ENCODE measurements at places on chromosomes 3 and 15.

GRCh38 chr3:182519569-182519968, 273.7 kb upstream of the ATP11B start:
- no peak for DNase-seq

- DNase-seq = no peak
These were observed 10.5 kb upstream of the SH3GL3 start for GRCh38 chr15:83436513-83437158.

DNA sequence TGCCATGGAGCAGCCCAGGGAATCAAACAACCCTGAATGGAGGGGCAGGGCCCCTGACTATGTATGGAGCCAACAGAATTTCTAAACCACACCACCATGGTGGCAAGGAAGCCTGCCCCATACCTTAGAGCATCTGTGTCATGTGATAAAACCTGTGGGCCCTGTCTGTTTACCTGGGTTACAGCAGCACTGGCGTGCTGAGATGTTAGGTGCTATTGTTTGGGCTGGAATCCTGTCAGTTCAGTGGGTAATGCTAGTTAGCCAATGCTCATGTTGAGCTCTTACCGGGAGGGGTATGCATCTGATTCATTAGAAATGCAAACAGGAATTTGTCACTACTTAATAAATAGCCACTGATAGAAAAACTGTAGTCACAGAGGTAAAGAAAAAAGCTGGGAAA, 63.5 kb upstream of the ETV5 start:
- DNase-seq = no peak

DNA sequence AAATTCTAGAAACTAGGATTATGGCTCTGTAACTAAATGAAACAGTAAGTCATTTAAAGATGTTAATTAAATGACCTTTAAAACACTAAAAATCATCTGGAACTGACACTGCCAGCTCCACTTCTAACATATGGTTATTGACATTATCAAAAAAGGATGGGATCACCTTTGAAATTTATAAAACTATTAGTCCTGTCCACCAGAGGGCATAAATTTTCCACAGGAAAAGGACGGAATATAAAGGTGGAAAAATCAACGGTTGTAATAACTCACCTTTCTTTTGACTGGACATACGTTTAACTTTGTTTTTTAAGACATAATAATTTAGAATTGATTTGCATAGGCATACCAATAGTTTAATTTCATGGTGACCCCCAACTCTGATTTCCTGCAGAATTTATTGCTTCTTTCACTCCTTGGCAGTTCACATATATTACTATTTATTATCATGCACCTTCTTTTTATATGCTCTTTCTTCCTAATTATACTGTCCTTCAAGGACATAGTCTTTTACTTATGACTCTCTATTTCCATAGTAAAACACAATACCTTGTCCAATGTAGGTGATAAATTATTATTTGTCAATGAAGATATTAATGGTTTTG, 345.7 kb downstream of the CADM2 start:
- DNase-seq = no peak

- no peak for DNase-seq
These were observed 116.2 kb upstream of the SLCO3A1 start for GRCh38 chr15:91737151-91737818.

- DNase-seq = no peak
These were observed 16.8 kb upstream of the SMAD3 start for GRCh38 chr15:67048281-67049279.

- DNase-seq = no peak
These were observed 18.4 kb downstream of the GYG1 start for GRCh38 chr3:149009732-149010131.

DNA sequence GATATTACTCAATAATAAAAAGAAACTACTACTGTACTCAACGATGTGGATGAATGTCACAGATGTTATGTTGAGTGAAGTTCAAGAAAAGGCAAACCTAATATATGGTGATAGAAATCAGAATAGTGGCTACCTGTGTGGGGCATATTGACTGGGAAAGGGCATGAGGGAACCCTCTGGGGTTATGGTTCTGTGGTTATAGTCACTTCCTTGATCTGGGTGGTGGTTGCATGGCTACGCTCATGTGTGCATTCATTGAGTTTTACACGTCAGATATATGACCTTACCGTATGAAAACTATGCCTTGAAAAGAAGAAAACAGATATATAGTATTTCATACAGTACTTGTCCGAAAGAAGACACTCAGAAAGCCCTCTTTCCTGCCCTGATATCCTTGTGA, 331.0 kb upstream of the LRRFIP2 start:
- no peak for DNase-seq

- no peak for DNase-seq
These were observed 148.6 kb downstream of the SHQ1 start for GRCh38 chr3:72699631-72700030.

DNA sequence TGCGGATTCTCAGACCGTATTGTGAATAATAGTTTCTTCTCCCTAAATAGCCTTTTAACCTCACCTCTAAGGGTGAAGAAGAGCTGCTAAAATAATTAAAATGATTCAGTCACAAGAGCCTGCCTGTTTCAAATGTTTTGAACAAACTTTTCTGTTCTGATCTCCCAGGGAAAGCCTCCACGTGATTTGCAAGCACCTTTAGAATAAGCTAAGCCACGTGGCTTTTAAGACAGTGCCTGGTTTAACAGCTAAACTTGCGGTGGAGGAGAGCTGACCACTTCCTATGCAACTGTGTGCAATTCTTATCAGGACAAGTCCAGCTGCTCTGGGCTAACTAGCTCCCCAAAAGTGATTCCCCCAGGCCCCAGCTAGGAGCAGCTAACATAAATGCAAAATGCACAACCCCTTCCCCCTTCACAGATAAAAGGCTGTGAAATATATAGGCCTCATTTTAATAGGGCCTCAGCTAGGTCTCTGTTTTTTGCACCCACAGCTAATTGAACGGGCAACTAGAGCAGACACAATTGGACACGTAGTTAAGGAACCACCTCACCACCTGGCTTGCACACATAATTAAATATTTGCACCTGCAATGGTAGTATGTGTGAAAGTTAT, 401.2 kb upstream of the NR2F2 start:
- no peak for DNase-seq

Measured in stimulated activated CD4-positive, alpha-beta T cell treated with anti-CD3 and anti-CD28 coated beads, Interleukin-12 subunit alpha, Interleukin-12 subunit beta, amount 100 ng/mL, for 4 hours (primary cell).